ENCODE measurements at places on chromosomes 3 and 15. TPM values are rescaled to one million over a fixed set of nuclear protein-coding genes. Genes with fewer than 3 reads are reported as not detected.

DNA sequence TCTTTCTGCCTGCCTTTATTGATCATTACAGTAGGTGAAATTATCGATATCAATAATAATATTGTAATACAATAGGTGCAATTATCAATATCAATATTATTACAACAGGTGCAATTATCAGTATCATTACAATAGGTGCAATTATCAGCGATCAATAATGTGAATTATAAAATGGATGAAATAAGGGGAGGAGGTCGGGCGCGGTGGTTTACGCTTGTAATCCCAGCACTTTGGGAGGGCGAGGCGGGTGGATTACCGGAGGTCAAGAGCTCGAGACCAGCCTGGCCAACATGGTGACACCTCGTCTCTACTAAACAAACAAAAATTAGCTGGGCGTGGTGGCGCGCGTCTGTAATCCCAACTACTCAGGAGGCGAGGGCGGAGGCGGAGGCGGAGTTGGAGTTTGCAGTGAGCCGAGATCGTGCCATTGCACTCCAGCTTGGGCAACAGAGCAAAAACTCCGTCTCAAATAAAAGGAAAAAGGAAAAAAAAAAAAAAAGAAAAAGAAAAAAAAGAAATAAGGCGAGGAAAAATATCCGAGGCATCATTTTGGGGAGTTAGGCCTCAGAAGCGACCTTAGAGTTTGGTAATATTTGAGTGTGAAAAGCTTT is 611 bp upstream of the BNIP2 start:
- peak; percentile 78 for DNase-seq

- peak; percentile 47 for DNase-seq
These were observed 17.2 kb downstream of the CCDC80 start for GRCh38 chr3:112623717-112624116.

DNA sequence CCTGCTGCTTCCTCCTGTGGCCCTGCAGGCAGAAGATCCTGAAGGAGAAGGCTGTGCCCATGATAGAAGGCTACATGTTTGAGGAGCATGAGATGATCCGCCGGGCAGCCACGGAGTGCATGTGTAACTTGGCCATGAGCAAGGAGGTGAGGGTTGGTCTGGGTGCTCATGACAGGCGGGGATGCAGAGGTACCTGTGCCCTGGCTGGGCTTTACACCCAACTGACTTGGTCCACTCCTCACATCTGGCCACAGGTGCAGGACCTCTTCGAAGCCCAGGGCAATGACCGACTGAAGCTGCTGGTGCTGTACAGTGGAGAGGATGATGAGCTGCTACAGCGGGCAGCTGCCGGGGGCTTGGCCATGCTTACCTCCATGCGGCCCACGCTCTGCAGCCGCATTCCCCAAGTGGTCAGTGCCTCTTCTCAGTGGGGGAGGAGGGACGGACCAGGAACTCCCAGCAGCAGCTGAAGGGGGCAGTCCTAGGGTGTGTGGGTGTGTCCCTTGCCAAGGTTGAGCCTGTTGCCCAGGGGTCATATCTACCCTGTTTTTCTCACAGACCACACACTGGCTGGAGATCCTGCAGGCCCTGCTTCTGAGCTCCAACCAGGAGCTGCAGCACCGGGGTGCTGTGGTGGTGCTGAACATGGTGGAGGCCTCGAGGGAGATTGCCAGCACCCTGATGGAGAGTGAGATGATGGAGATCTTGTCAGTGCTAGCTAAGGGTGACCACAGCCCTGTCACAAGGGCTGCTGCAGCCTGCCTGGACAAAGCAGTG is 1.6 kb upstream of the RCCD1 start:
- no peak for DNase-seq

GRCh38 chr3:119637679-119638477 is 22.5 kb downstream of the POPDC2 start:
- peak; percentile 91 for DNase-seq

The TFG gene
- 77.5 TPM for total RNA-seq

DNA sequence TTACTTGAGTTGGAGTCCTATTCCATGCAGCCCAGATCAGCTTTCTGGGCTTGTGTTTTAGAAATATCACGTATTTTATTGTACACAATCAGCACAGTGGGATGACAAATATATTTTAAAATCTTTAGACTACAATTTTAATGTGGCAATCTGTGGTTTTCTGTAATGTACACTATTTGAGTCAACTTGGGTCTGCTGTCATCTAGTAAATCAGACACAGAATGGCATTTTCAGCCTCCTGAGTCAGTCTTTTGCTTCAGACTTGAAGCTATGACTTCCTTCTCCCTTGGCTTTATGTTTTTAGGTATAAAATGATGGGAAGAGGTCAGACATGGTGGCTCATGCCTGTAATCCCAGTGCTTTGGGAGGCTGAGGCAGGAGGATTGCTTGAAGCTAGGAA is 232.1 kb downstream of the NECTIN3 start:
- DNase-seq, result no peak

The PAQR5 gene
- total RNA-seq, result under 0.01 TPM

The CD80 gene
- 0.17 TPM for total RNA-seq

GRCh38 chr3:16109929-16110328 is 64.6 kb upstream of the GALNT15 start:
- DNase-seq, result peak; percentile 50

GRCh38 chr15:95016511-95017229 is 785.3 kb downstream of the MCTP2 start:
- no peak for DNase-seq

The NIPA2 gene
- 40.8 TPM for total RNA-seq

The NEK10 gene
- 2.0 TPM for total RNA-seq

The ERICH6 gene
- total RNA-seq, result not detected

DNA sequence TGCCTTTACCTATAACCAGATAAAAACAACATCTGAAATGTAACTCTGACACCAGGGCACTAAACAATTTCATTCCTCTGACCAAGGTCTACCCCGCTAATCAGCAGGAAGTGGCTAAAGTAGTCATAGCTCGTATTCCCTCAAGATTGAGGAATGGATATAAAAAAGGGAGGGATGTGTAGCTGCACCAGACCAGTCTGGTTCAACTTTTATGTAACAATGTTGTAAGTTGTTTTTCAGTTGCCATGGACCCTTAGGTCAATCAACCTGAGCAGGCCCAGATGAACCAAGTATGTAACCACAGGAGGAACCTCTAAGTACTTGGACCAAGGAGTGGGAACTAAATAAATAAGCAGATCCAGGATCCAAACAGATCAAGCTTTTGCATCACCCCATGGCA is 28.4 kb upstream of the IFT57 start:
- DNase-seq, result no peak

- DNase-seq, result no peak
These were observed 65.4 kb downstream of the USF3 start for GRCh38 chr3:113630956-113631542.

- DNase-seq, result no peak
These were observed 68.5 kb downstream of the DHX30 start for GRCh38 chr3:47871389-47871788.

DNA sequence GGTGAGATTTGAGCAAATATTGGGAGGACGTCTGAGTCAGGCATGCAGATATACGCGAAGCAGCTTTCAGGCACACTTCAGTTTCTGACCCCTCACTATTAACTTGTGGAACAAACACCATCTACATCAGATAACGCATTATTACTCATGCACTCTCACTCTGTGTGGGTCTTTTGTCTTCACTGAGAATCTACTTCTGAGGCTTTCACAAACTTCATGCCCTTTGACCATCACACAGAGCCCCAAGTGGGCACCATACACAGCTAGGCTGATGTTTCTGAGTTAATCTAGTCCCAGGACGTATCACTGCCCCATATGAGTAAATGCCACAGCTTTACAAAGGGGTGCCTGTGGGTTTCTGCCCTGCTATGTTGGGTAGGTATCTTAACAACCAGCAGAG is 39.6 kb upstream of the IP6K2 start:
- no peak for DNase-seq

DNA sequence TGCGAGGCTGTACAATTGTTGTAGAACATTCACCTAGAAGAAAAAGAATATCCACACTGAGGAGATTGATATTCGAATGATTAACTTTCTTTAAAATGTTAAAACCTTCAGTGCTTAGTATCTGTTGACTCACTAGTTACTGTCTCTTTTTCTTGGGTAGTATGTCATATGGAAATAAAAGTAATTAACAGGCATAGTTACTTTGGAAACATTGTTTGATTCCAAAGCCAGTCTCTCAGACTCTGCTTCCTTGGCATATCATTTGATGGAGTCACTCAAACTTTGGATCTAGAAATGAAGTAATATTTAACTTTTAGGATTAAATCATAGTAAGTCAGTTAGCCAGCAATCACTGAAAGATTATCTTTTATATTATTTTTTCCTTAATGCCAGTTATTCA is 63.4 kb downstream of the MAP2K5 start:
- no peak for DNase-seq

The CD200 gene
- total RNA-seq, result 3.4 TPM

GRCh38 chr3:2023959-2024358 is 74.7 kb upstream of the CNTN4 start:
- DNase-seq, result no peak

DNA sequence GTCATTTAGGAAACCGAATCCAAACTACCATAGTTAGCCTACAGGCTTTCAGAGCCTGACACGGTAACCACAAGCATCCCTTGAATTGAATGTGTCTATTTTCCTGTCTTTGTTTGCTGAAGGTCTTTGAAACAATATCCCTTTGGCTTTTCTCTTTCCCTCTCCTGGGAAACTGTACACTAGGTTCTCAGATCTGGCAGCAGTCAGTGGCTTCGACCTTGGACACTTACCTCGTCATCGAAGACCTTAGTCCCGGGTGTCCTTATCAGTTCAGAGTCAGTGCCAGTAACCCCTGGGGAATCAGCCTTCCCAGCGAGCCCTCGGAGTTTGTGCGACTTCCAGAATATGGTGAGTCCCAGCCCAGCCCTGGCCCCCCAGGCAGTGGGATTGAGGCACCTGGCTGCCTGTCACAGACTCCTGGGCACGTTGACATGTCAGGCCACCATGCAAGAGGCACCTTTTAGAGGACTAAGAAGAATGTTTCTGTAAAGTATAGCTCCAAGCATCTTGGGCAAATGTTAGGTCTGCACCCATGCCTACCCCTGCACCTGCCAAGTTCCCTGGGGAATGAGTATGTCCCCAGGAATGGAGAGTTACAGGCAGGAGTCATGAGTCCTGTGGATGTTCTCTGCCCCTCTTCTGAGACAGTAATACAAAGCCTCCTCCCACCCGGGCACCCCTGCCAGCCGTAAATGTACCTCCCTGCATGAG is 30.4 kb upstream of the UMPS start:
- DNase-seq, result peak; percentile 75

DNA sequence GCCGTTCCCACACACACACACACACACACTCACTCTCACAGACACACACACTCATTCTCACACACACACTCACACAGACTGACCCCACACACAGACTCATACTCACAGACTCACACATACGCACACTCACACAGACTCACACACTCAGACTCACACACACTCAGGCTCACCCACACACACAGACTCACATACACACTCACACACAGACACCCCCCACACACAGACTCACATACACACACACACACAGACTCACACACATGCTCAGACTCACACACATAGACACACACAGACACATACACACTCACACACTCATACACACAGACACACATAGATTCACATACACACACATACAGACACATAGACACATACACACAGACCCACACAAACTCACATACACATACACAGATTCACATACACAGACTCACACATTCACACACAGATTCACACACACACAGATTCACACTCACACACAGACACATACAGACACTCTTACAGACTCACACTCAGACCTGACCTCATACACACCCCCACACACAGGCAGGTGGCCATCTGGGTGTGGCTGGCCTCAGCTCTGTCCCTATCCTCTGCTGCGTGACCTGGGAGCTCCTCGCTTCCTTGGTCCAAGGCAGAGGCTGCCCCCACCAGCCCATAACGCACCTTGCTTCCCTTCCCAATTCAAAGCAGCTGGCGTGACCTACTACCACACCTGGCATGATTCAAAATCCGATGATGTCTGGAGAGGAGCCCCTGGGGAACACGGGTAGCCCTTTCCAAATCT is 1.9 kb downstream of the C3orf22 start:
- DNase-seq, result no peak

DNA sequence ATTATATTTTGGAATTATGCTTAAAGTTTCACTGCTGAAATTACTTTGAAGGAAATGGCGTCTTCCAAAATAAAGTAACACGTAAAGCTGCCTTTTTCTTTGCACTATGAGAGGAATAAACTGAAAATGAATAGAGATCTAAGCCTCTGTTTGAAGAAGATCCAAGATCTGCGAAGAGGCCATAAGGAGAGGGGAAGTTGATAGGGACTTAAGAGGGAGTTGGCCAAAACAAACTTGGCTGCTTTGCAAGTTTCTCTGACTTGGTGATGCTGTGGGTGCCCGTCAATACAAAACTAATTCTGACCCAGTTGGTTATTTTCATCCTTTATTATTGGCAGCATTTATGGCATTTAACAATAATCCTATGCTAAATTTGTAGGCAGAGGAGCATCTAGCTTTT is 190.2 kb upstream of the GBE1 start:
- DNase-seq, result no peak

The MRAS gene
- total RNA-seq, result 11.5 TPM

The GHSR gene
- total RNA-seq, result not detected

- no peak for DNase-seq
These were observed 152.3 kb upstream of the NR2E3 start for GRCh38 chr15:71658036-71658435.

DNA sequence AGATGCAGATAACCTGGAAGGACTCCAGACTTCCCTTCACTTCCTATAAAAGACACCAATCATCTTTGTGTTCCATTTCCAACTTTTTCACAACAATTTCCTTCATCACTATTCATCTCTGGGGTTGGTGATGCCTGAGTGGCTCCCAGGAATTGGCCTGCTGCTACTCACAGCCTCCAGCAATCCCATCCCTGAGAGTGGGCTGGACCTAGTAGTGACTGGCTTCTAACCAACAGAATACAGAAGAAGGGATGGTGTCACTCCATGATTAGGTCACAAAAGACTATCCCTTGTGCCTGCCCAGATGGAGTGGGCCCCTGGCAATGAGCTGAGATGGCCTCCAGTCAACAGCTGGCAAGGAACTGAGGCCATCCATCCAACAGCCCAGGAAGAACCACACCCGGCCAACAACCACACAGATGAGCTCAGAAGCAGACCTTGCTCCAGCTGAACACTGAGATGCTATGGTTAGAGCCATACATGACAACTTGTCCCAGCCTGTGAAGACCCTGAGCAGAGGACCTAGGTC is 20.9 kb downstream of the OCA2 start:
- no peak for DNase-seq

DNA sequence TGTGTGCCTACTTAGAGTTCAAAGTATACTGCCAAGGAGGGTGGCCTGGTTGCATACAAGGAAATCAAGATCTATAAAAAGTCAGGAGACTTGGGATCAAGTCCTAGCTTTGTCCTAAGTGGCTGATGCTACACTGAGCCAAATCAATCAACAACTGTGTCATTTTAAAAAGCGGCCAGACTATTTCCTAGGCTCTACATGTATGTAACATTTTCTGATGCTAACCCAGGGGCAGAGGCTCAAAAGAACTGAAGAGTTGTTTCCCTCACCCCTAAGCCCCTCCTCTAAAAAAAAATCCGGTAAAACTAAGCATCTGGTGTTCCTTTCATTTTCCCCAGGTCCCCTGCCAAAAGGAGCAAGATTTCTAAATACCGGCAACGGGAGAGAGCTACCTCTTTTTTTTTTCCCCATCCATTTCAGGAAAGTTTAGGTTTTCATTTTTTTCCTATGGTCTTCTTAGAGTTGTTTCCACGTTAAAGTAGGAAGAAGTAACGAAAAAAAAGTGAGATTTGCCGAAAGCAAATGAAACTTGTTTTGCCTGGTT is 18.8 kb upstream of the CHD2 start:
- no peak for DNase-seq

The SLC25A38 gene
- 16.4 TPM for total RNA-seq

All from dermis blood vessel endothelial cell (primary cell).